Activated CD4-positive, alpha-beta memory T cell treated with anti-CD3 and anti-CD28 coated beads, Interleukin-2, amount 10 ng/mL, durations not matched to agents 7 days and 5 days (primary cell): ENCODE measurements at places on chromosomes 12 and 14.

- H3K4me1 ChIP-seq = no peaks in the 10 kb centered on the region
- no peaks in the 10 kb centered on the region for H3K36me3 ChIP-seq
- no peak for DNase-seq
- no peak overlapping the region for H3K27ac ChIP-seq
- H3K27me3 ChIP-seq = peaks cover 21% of the 10 kb centered on the region
- no peak overlapping the region for H3K4me3 ChIP-seq
These were observed 46.0 kb downstream of the KCNK13 start for GRCh38 chr14:90107789-90108188.

DNA sequence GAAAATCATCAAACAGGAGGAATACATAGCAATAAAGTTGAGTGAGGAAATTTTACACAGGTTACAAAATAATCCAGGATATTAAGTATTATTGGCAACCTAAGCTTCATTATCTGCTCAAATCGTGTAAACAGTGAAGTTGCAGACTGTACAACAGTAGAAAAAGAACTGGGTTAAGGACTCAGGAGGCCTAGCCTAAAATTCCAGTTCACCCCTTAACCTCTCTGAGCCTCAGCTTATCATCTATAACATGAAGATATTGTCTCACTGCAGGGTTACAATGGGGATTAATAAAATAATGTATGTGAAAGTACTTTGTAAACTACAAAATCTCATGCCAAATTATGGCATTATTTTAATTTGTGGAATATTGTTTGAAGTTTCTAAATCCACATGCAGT, 26.0 kb downstream of the DDHD1 start:
- no peak for DNase-seq
- H3K27me3 ChIP-seq = no peaks in the 10 kb centered on the region
- peaks cover 24% of the 10 kb centered on the region for H3K36me3 ChIP-seq

GRCh38 chr12:109449845-109450532, 27.1 kb downstream of the KCTD10 start:
- DNase-seq = no peak
- H3K27ac ChIP-seq = no peak overlapping the region
- no peak overlapping the region for H3K4me3 ChIP-seq

- H3K27me3 ChIP-seq = no peaks in the 10 kb centered on the region
- no peak overlapping the region for H3K4me3 ChIP-seq
- H3K27ac ChIP-seq = no peak overlapping the region
- no peaks in the 10 kb centered on the region for H3K36me3 ChIP-seq
- DNase-seq = no peak
These were observed 24.4 kb upstream of the BDKRB2 start for GRCh38 chr14:96180043-96180874.

DNA sequence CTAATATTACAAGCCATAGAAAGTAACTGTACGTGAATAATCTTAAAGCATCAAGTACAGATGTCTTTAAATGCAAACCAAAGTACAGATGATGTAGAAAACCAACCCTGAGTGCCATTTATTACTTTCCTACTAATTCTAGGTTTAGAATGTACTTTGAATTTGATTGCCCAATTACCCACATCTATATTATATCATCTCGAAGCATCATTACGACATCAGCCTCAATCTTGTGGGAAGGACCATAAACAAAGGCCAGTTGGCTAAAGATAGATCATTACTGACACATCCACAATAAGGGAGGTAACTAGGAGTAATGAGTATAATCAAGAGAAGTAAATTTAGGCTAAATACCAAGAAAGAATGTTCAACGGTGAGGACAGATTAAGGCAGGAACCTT, 478.9 kb downstream of the BCAT1 start:
- no peaks in the 10 kb centered on the region for H3K27me3 ChIP-seq
- no peaks in the 10 kb centered on the region for H3K4me1 ChIP-seq
- H3K4me3 ChIP-seq = no peak overlapping the region
- no peak overlapping the region for H3K27ac ChIP-seq

DNA sequence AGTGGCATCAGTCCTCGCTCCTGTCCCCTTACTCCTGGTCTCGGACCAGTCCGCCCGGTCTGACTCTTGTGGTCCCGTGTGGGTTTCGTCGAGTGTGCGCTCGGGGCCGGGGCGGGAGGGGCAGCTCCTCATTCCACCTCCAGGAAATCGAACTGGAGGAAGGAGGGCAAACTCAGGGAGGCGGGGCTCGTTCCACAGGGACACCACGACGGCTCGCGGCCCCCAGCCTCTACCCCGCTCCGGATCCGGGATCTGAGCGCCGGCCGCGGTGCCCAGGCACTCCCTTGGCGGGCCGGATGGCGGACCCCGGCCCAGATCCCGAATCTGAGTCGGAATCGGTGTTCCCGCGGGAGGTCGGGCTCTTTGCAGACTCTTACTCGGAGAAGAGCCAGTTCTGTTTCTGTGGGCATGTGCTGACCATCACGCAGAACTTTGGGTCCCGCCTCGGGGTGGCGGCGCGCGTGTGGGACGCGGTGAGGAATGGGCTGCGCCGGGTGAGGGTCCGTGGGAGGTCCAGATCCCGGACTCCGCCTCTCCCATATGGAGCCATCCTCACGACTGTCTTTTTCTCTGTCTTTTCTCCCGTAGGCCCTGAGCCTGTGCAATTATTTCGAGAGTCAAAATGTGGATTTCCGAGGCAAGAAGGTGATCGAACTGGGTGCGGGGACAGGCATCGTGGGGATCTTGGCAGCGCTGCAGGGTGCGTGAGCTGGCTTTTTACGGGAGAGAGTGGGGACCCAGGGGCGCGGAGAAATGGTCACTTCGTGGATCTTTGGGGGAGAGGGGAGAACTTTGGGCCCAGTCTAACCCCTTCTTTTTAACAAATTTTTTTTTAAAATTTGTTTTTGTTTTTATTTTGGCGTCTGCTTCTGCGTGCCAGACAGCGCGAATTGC, at the start of gene EEF1AKMT3:
EEF1AKMT3 (plus strand) TSS at position 186 of the 894 bp plus-strand sequence; CDS start at position 297, 111 bp downstream.
- peaks cover 3% of the 10 kb centered on the region for H3K36me3 ChIP-seq
- peak within 1 kb of the TSS; percentile 90 for H3K27ac ChIP-seq
- H3K4me1 ChIP-seq = peaks cover 25% of the 10 kb centered on the region
- no peaks in the 10 kb centered on the region for H3K27me3 ChIP-seq
- peak within 1 kb of the TSS; percentile 92 for H3K4me3 ChIP-seq

DNA sequence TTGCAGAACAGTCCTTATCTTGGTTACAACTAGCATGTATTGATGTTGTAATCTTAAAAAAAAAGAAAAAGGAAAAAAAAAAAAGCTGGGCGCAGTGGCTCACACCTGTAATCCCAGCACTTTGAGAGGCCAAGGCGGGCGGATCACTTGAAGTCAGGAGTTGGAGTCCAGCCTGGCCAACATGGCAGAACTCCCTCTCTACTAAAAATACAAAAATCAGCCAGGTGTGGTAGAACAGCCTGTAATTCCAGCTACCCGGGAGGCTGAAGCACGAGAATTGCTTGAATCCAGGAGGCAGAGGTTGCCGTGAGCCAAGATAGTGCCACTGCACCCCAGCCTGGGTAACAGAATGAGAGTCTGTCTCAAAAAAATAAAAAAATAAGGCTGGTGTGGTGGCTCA, 25.6 kb upstream of the TEAD4 start:
- DNase-seq = no peak
- peaks cover 6% of the 10 kb centered on the region for H3K36me3 ChIP-seq

DNA sequence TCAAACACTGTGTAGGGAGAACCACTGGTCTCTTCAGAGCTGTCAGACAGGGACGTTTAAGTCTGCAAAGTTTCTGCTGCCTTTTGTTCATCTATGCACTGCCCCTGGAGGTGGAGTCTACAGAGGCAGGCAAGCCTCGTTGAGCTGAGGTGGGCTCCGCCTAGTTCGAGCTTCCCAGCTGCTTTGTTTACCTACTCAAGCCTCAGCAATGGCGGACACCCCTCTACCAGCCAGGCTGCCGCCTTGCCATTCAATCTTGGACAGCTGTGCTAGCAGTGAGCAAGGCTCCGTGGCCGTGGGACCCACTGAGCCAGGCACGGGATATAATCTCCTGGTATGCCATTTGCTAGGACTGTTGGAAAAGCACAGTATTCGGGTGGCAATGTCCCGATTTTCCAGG, 24.6 kb upstream of the YBX3 start:
- H3K27me3 ChIP-seq = peaks cover 58% of the 10 kb centered on the region
- DNase-seq = no peak

GRCh38 chr12:49055978-49056754, 4.4 kb downstream of the KMT2D start:
- peak overlapping the region; percentile 95 for H3K4me3 ChIP-seq
- peak overlapping the region; percentile 54 for H3K27ac ChIP-seq
- no peaks in the 10 kb centered on the region for H3K27me3 ChIP-seq
- DNase-seq = peak; percentile 64
- H3K4me1 ChIP-seq = peaks cover 47% of the 10 kb centered on the region

- H3K27me3 ChIP-seq = no peaks in the 10 kb centered on the region
- no peak for DNase-seq
- H3K4me3 ChIP-seq = no peak overlapping the region
- H3K36me3 ChIP-seq = no peaks in the 10 kb centered on the region
- peaks cover 3% of the 10 kb centered on the region for H3K4me1 ChIP-seq
These were observed 23.7 kb upstream of the AEBP2 start for GRCh38 chr12:19415563-19415962.
